GF-D8 (cell line): ENCODE measurements at places on chromosomes 5 and 9.

DNA sequence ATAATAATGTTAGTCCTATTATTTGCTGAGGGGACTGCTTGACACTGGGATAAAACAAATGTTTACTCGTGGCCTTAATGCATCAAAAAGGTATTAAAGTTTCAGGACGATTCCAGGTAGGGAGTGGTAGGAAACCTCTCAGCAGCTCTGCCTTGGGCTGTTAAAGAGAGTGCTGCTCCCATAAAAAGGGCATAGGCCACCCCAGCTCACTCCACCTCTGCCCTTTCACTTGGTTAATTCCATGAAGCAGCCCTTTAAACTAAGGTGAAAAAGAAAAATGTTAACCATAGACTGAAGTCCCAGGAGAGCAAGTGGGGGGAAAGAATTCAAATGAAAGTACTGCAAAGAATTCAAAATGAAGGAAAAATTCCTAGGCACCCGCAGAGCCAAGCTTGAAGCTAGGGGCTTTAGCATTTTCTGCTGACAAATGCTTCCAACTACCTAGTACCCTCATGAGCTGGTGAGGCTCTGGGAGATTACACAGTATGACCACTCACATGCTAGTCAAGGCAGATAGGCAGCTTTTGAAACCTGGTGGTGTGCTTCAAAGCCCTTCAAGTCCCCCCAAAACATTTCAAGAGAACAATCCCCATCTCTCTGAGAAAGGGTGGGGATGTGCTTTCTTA, 8.5 kb downstream of the KLF9 start:
- DNase-seq = no peak

GRCh38 chr9:34381323-34381722, 4.6 kb upstream of the MYORG start:
- no peak for DNase-seq

GRCh38 chr5:137887831-137888230, 1.4 kb upstream of the PKD2L2 start:
- no peak for DNase-seq

DNA sequence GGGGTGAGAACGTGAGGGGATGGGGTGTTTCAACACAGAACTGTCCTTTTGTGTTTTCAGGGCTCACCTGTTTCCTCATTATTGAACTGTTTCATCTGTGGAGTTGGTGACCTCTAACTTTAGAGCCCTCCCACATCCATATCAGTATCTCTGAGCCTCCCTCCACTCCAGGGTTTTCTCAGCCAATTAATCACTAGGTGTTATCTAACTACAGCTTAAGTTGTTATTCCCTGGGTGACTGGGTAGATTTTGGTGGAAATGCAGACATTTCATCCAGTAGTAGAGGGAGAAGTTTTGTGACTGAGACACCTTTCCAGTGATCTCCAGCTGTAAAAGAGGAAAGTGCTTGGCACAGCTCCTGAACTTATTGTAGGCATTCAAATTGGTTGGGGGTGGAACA, 23.7 kb downstream of the PPP3R2 start:
- no peak for DNase-seq

DNA sequence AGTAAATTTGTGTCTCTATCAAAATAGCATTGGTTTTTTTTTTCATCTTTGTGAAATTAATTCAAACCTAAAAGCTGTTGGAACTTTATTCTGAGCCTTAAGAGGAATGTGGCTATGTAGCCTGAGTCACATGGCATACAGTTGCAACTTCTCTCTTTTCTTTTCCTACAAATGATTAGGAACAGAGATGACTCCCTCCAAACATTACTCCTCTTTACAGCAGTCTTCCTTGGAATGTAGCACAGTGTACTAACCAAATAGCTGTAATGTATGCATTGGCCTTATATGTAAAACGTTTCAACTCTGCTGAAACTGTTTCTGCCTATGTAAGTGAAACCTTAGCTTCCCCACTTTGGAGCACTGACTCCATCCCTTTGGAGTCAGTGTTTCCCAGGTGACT, 100.9 kb upstream of the MAP1B start:
- DNase-seq = no peak

DNA sequence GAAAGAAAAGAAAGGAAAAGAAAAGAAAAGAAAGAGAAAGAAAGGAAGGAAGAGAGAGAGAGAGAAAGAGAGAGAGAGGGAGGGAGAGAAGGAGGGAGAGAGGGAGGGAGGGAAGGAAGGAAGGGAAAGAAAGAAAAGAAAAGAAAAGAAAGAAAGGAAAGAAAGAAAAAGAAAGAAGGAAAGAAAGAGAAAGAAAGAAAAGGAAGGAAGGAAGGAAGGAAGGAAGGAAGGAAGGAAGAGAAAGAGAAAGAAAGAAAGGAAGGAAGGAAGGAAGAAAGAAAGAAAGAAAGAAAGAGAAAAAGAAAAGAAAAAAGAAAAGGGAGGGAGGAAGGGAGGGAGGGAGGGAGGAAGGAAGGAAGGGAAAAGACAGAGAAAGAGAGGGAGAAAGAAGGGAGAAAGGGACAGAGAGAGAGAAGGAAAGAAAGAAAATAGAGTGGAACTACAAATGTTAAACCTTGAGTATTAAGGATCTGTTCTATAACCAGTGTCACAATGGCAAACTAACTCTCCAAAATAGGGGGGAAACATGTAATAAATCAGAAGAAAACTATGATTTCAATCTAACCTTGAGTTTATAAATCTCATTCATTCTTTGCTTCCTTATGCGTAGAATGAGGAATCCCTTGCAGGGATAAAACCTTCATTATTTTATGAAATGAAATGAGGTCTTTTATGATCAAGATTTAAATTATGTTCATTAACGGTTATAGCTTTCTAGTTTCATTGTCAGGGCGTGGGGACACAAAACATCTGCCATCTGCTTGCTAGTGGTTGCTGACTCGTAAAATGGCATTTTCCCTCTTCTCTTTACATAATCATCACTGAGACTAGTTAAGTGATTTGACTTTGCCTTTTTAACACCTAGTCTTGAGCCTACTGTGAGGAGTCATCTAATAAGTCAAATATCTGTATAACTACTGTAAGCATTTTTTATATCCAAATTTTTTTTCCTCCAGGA, 40.7 kb upstream of the RAD23B start:
- no peak for DNase-seq

DNA sequence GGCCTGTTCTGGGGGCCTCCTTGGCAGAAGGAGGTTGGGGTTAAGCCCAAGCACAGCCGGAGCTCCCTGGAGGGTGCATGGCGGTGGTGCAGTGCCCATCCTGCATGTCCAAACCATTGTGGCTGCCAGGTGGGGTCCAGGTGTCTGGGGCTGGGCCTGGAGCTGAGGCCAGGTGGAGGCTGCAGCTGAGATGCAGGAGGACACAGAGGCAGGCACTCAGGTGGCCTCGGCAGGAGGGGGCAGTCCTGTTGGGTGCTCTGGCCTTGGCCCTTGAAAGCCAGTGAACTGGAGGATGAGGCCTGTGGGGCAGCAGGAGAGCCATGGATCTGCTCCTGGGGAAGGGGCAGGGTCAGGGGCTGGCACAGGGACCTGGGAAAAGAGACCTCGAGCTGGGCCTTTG, 195.3 kb downstream of the OLFM1 start:
- DNase-seq = no peak

DNA sequence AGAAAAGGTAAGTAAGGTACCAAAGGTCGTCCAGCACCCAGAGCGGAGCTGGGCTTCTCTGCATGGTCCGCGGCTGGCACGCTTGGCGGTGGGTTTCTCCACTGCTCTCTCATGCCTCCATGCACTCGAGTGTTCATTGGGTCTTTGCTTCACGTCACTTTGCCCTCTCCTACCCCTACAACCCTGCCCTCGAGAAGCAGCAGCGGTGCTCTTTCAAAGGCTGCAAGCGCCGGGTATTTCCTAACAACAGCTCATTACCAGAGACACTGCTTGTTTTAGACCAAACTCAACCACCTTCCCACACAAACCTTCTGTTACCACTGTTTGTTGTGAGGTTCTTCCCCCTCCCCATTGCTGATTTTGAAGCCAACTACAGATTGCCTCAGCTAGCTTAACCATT, 21.5 kb upstream of the ZBTB34 start:
- DNase-seq = no peak

GRCh38 chr5:110809006-110809405, 70.2 kb downstream of the SLC25A46 start:
- DNase-seq = no peak

GRCh38 chr5:174177976-174178605, 132.6 kb downstream of the NSG2 start:
- no peak for DNase-seq
